ENCODE measurements at places on chromosomes 2 and 18.

DNA sequence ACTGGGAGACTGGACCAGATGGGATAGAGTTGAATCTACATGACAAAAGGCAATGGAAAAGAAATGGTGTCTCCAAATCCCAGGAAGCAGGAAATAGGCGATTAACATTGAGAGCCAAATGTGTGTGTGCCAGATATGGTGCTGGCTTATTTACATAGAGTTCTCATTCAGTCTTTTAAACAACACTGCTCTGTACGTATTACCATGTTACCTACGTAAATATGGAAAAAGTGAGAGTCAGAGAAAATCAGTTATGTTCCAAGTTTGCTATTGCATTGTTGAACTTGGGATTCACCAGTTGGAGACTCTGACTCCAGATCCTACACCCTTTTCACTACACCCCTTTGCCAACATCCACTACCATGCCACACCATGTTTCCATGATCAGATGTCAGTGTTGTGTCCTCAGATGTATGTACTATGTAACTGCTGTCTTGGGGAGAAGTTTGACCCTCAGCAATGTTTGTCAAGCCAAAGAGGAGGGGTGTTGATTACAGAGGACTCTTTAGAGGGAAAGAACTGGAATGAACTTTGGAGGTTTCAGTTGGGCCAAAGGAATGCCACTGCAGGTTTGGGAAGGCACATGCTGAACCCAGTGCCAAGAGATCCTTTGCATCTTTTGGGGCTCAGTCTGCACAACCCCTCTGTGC is 19.6 kb upstream of the GREB1 start:
- DNase-seq: no peak

DNA sequence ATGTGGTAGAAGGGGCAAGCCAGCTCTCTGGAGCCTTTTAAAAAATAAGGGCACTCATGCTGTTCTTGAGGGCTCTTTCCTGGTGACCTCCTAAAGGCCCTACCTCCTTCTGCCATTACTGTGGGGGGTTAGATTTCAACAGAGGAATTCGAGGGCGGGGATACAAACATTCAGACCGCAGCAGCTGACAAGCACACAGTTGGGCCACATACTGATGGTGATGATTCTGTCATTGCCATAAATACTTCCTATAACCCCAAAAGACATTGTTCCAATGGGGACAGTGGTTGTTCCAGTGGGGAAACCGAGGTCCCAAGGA is 67.0 kb downstream of the TSHZ1 start:
- no peak for DNase-seq

DNA sequence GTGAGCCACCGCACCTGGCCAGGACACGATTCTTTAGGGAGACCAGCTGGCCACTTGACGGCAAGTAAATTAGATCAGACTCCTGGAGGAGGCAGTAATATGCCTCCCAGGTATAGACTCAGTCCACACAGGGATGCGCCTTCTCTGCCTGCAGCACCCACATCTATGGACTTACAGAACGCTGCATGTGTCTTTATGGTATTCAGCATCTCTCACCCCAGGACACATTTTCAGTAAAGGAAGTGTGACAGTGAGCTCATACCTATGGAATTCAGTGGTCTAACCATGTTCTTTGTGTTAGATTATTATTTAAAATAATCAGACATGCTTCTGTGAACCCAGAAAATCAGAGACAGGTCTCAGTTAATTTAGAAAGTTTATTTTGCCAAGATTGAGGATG is 5.9 kb upstream of the NARS1 start:
- no peak for DNase-seq

GRCh38 chr2:19799881-19800780 is 101.7 kb downstream of the TTC32 start:
- DNase-seq: no peak

- no peak for DNase-seq
Observed at GRCh38 chr2:112793449-112793978, 9.2 kb upstream of the IL1A start.
